Mammary epithelial cell (primary cell): ENCODE measurements at places on chromosomes 11 and 22. TPM values are rescaled to one million over a fixed set of nuclear protein-coding genes. Genes with fewer than 3 reads are reported as not detected.

The CD3E gene
- not detected in 2 replicates for total RNA-seq

DNA sequence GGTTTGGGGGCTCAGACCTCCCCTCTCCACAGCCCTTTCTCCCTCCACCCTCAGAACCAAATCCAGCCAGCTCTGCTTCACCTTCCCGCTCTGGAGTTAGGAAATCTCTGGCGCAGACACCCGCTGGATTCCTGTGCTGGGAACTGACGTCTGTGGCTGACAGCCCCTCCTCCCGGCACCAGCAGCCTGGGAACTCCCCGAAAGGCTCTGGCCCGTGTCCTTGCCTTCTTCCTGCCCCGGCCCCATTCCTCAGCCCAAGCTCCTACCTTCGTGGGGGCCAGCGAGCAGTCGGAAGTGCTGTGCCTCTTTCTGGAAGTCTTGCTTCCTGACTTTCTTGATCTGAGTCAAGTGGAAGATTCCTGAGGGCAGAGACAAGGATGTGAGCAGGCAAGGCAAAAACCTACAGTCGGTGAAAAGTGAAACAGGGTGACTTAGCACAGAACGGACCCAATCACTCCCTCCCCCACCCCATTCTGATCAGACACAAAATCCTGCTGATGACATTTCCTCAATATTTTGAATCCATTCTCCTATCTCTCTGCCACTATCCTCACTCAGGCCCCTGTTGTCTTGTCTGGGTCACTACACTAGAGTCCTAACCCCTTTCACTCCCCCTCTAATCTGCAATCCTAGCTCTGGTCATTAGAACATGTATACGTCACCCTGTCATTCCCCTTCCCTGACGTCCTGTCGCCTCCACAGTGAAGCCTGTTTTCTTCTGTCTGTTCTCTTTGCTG, 34.1 kb downstream of the CHRDL2 start:
- DNase-seq, result peak; percentile 76

DNA sequence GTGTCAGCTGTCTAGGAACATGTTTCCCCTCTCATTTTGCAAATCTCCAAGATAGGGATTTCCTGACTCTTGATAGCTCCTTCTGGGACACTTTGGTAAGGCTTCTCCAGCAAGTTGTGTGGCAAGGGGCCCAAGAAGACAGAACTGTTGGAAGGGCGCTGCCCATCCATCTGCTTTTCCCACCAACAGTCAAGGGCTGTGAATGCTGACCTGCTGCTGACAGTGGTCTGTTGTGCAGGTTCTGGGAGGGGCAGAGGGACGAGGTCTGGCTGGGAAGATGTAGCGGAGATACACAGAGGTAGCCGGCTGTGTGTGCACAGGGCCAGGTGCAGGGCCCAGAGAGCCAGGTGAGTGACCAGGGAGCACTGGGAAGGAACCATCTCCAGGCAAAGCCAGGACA, 12.2 kb downstream of the BCR start:
- no peak for DNase-seq

The APOL5 gene
- not detected in 2 replicates for total RNA-seq

GRCh38 chr11:61350803-61351202, 10.9 kb downstream of the CYB561A3 start:
- no peak for DNase-seq

DNA sequence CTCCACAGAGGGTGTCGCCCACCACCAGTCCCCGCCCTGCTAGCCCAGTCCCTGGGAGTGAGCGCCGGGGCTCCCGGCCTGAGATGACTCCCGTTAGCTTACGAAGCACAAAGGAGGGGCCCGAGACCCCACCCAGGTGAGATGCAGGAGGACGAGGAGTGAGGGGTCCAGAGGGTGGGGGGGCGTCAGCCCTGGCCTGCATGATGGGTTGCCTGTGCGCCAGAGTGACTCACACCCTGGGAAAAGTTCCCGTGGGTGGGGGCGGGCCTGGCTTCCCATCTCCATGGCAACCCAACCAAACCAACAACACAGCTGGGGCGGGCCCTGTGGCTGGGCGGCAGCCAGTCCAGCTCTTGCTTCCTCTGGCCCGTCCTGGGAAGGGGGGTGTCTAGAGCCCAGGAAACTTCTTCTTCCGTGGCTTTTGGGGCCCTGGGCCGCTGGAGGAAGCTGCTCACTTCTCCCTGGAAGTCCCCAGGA, 4.5 kb downstream of the GAS2L1 start:
- DNase-seq, result peak; percentile 94

DNA sequence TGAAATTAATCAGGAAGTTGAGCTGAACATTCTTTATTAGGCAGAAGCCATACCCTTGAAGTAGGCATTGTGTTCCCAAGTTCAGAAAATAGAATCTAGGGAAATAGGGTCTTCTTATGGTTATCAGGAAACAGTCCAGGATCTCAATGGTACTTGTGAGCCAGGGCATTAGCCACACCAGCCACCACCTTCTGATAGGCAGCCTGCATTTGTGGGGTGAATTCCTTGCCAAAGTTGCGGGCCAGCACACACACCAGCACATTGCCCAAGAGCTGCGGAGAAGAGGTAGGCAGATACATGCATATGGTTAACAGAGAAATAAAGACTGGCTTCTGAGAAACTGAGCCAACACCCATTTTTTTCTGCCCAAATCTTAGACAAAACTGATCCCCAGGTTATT, 1.5 kb downstream of the HBD start:
- DNase-seq, result no peak

DNA sequence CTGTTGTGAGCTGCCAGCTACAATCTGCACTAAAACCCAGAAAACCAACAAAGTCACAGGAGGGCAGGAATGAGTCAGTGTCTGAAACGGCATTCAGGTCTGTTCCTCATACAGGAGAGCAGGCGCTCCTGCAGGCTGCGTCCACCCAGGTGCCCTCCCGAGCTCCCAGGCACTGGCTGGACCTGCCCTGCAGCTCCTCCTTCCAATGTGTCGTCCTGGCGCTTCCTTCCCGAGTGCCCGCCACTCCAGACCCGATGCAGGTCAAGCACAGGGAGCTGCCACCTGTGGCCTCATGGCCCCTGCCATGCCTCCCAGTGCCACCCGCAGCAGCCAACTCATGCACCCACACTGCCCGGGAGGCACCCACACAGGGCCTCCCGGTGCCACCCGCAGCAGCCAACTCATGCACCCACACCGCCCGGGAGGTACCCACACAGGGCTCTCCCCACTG, 12.0 kb downstream of the BRD1 start:
- peak; percentile 11 for DNase-seq

DNA sequence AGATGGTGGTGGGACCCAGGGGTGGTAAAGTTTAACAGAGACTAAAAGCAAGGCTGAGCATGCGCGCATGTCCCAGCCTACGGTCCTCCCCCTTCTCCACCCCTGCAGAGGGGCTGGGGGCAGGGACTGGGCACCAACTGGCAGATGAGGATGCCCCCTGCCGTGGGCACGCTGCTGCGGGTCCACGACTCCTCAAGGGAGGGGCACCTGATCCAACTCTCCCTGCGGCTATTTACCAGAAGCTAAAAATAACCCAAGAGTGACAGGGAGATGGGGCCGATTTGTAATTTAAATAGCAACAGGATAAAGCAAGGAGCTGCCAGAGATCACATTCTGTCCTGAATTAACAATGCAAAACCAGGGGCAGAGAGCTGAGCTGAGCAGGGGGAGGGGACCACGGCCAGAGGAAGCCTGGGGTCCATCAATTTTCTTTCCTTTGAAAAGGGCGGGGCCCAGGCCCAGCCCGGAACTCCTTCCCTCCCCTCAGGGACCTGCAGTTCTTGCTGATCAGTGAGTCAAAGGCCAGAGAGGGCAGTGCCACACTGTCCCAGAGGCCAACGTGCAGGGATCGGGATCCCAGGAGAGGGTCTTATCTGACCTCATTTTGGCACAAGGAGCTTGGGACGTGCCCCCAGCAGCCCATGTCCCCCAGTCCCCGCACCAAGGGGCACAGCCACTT, 8.1 kb upstream of the DGKZ start:
- DNase-seq, result no peak

The ACER3 gene
- 30.2 and 46.0 TPM in 2 replicates for total RNA-seq

DNA sequence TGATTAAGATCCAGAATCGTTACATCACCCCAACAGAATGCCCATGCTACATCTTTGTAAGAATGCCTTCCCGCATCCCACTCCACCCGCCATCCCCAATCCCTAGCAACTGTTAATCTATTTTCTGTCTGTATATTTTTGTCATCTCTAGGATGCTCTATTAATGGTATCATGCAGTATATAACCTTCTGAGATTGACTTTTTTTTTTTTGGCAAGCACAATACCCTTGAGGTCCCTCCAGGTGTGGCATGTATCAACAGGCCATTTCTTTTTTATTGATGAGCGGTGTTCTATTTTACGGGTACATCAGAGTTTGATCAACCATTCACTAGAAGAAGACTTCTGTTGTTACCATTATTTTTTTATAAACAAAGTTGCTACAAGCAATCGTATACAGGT, 30.2 kb upstream of the SCN3B start:
- no peak for DNase-seq
